Smooth muscle cell of the umbilical artery (primary cell): ENCODE measurements at places on chromosomes 1 and 21. TPM values are rescaled to one million over a fixed set of nuclear protein-coding genes. Genes with fewer than 3 reads are reported as not detected.

MYOG gene
- total RNA-seq: not detected in 2 replicates

DDAH1 gene
- total RNA-seq: 41.3 and 79.6 TPM in 2 replicates

TRIM63 gene
- not detected in 2 replicates for total RNA-seq

KRTAP23-1 gene
- total RNA-seq: not detected in 2 replicates

GJC2 gene
- total RNA-seq: 2.1 and 3.8 TPM in 2 replicates

CFAP74 gene
- total RNA-seq: not detected in 2 replicates

S100B gene
- total RNA-seq: not detected in 2 replicates

PRELP gene
- 0.30 and 0.32 TPM in 2 replicates for total RNA-seq

CACNA1E gene
- not detected in 2 replicates for total RNA-seq

SLC25A34 gene
- 0.30 and 0.69 TPM in 2 replicates for total RNA-seq

CHIA gene
- under 0.01 TPM in 1 of 2 replicates, not detected in the other for total RNA-seq

ITLN1 gene
- not detected in 2 replicates for total RNA-seq

RORC gene
- not detected in 2 replicates for total RNA-seq

CFHR5 gene
- not detected in 2 replicates for total RNA-seq

SLC1A7 gene
- not detected in 2 replicates for total RNA-seq

SPRR2B gene
- total RNA-seq: not detected in 2 replicates

OR2T33 gene
- total RNA-seq: not detected in 2 replicates

ABCD3 gene
- 54.5 and 54.6 TPM in 2 replicates for total RNA-seq

PLA2G2C gene
- not detected in 2 replicates for total RNA-seq

CD58 gene
- total RNA-seq: 22.0 and 33.4 TPM in 2 replicates

SLC22A15 gene
- 4.5 and 7.7 TPM in 2 replicates for total RNA-seq

TSPAN2 gene
- total RNA-seq: 0.23 and 0.30 TPM in 2 replicates

HAPLN2 gene
- 0.14 TPM in 1 of 2 replicates, not detected in the other for total RNA-seq

TRPM2 gene
- total RNA-seq: under 0.01 TPM in 1 of 2 replicates, not detected in the other

SLC44A5 gene
- total RNA-seq: under 0.01 and 0.09 TPM in 2 replicates

WNT3A gene
- not detected in 2 replicates for total RNA-seq

KIAA1614 gene
- 2.1 and 3.0 TPM in 2 replicates for total RNA-seq

KPRP gene
- not detected in 2 replicates for total RNA-seq

SELE gene
- total RNA-seq: not detected in 2 replicates

KRTAP21-1 gene
- total RNA-seq: not detected in 2 replicates

GJB5 gene
- 0.09 TPM in 1 of 2 replicates, not detected in the other for total RNA-seq

AKR7A3 gene
- total RNA-seq: 0.28 and 0.30 TPM in 2 replicates

URB2 gene
- 9.5 and 19.1 TPM in 2 replicates for total RNA-seq

IVL gene
- total RNA-seq: 1.1 TPM in 1 of 2 replicates, not detected in the other

ADORA3 gene
- total RNA-seq: not detected in 2 replicates

IL19 gene
- not detected in 2 replicates for total RNA-seq
